SJCRH30 (cell line): ENCODE measurements at places on chromosomes 2 and 18. TPM values are rescaled to one million over a fixed set of nuclear protein-coding genes. Genes with fewer than 3 reads are reported as not detected.

GRCh38 chr18:58080451-58080850, 36.4 kb downstream of the NEDD4L start:
- no peaks in the 10 kb centered on the region for H3K36me3 ChIP-seq
- no peak for DNase-seq
- no peaks in the 10 kb centered on the region for H3K27me3 ChIP-seq
- H3K27ac ChIP-seq = no peak overlapping the region
- no peaks in the 10 kb centered on the region for H3K4me1 ChIP-seq
- no peak overlapping the region for H3K4me3 ChIP-seq

GRCh38 chr2:127006962-127007361, 100.0 kb downstream of the BIN1 start:
- H3K36me3 ChIP-seq = no peaks in the 10 kb centered on the region
- no peak overlapping the region for H3K4me3 ChIP-seq
- no peak for DNase-seq
- H3K27me3 ChIP-seq = no peaks in the 10 kb centered on the region
- no peaks in the 10 kb centered on the region for H3K4me1 ChIP-seq
- H3K27ac ChIP-seq = no peak overlapping the region

DNA sequence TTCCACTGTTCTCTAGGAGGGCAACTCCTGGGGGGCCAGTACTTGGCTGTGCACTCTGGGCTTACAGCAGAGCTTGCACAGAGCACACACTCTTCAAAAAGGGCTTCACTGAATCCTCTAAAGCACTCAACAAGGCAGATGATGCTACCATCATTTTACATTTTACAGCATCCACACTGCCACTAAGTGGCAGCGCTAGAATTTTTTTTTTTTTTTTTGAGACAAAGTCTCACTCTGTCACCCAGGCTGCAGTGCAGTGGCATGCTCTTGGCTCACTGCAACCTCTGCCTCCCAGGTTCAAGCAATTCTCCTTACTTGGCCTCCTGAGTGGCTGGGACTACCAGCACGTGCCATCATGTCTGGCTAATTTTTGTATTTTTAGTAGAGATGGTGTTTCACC, 8.6 kb downstream of the AMMECR1L start:
- H3K27me3 ChIP-seq = no peaks in the 10 kb centered on the region
- peaks cover 5% of the 10 kb centered on the region; the same call in 1 of the 2 replicates for H3K4me1 ChIP-seq
- DNase-seq = no peak
- H3K36me3 ChIP-seq = peaks cover 25% of the 10 kb centered on the region
- no peak overlapping the region for H3K4me3 ChIP-seq

ANTXR1 gene
- total RNA-seq = 60.9 and 67.4 TPM in 2 replicates

CCNT2 gene
- total RNA-seq = 36.7 and 39.8 TPM in 2 replicates

DNA sequence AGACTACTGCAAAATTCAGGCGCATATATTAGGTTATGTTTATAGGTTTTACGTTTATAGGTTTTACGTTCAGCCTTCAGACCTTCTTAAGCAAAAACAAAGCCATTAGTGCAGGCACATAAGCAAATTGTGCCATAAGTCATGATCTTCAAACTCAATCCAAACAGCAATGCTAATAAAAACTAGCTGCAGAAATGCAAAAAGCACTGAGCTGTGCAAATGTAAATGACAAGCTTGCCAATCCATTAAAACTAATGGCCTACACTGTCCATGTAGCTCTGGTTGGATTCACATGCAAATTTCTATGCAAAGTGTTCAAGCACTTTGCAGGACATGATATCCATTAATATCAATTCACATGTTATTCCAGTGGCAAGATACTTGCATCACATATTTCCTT, 50.9 kb downstream of the LRPPRC start:
- no peak overlapping the region for H3K27ac ChIP-seq
- no peaks in the 10 kb centered on the region for H3K27me3 ChIP-seq
- no peak overlapping the region for H3K4me3 ChIP-seq
- H3K36me3 ChIP-seq = peaks cover 96% of the 10 kb centered on the region
- DNase-seq = no peak
